Stimulated activated CD8-positive, alpha-beta memory T cell treated with anti-CD3 and anti-CD28 coated beads, Interleukin-2, amount 100 ng/mL, for 48 hours (primary cell): ENCODE measurements at places on chromosomes 5 and 9.

DNA sequence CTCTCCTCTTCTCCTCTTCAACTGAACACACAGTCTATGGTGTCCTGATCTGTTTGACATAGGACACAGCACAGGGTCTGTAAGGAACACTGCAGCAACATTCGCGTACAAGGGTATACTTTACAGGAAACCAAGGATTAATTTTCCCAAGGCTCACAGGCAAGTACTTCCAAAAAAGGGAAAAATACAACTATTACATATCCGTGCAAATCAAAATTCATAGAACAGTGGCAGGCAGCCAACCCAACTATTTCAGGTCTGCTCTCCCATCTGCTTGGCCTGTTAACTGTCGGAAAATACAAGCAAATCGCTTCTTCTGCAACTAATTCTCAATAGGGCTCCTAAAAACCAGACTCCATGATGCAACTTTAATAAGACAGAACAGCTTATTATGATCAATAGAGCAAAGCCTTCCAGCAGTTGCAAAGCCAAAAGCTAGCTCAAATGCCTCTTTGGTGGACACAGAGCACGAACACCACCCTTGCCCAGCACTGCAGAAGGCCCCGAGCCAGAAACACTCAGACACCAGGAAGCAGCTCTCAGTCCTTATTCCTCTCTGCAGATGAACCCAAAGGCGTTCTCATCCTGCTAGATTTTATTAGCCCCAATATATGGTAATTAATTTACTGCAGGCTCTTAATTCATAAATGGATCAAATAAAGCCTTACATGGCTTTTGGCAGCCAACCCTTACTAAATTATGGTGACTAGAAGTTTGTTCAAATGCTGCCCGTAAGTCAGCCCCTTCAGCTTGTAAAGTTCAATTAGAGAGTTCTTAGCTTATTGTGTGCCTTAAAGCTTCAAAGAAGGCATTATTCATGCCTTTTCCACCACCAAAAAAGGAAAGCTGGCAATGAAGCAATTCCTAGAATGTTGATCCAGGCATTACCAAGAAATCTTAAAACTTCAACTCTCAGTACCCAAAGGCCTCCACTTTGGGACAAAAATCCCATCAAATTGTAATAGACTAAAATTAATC is 68.8 kb downstream of the ZNF608 start:
- DNase-seq = no peak

DNA sequence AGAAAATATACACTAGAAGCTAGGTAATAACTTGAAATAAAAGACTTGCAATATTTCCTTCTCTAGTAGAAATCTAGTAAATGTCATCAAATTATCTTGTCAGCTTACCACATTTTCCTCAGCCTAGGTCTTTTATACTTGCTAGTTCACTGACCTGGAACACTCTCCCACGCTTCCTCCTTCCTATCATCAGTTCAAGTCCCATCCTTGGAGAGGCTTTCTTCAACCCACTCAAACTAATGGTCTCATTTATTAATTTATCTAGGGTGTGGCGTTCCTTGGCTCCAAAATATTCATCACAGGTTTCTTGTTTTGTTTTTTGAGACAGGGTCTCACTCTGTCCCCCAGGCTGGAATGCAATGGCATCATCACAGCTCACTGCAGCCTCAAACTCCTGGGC is 2.9 kb downstream of the FAM13B start:
- no peak for DNase-seq

DNA sequence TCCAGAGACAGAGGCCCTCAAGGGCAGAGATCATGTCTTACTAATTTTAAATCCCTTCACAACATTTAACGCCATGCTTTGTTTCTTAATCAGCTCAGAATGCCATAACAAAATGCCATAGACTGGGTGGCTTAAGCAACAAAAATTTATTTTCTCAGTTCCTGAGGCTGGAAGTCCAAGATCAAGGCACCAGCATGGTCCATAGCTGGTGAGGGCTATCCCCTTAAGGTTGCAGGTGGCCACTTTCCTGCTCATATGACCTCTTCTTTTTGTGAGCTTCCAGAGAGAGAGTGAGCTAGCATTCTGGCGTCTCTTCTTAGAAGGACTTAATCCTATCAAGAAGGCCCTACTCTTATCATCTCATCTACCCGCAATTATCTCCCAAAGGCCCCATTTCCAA is 470.3 kb downstream of the ZNF608 start:
- DNase-seq = no peak

DNA sequence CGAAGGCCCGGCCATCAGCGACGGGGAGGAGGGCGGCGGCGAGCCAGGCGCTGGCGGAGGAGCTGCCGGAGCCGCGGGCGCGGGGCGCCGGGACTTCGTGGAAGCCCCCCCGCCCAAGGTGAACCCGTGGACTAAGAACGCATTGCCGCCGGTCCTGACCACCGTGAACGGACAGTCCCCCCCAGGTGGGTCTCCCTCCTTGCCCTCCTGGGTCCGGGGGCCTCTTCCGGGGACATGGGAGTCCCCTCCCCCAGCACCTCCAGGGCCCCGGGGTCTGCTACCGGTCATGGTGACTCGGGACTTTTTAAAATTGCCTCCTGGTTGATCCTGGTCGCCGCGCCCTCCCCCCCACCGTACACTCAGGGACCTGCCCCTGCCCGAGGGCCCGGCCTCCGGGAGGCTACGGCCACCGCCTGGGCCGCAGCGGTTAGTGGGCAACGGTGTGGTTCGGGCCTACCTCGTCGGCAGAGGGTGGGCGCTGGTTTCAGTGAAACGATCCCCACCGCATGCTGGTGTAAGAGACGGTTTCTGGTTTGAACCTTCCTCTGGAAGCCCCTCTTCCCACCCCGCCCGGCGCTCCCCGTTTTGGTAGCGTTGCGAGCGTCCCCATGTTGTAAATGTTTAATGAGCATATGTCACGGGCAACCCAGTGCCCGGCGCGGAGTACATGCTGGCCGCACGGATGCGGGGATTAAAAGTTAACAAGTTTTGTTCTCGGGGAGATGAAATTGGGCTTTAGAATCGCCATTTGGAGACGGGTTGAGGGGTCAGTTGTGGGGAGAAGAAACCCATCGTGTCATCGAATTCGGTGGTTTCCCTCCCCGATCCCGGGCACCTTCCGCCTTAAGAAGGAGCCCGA is 1.1 kb downstream of the LARP1 start:
- peak; percentile 47 for DNase-seq
